IMR-90 (cell line): ENCODE measurements at places on chromosomes 12 and 14. TPM values are rescaled to one million over a fixed set of nuclear protein-coding genes. Genes with fewer than 3 reads are reported as not detected.

Gene TIMELESS
- polyA plus RNA-seq: 6.0 and 7.3 TPM in 2 replicates

Gene ABCD2
- polyA plus RNA-seq: not detected in 2 replicates

Gene ALX1
- polyA plus RNA-seq: not detected in 2 replicates

Gene COX8C
- not detected in 2 replicates for polyA plus RNA-seq

Gene FSCB
- polyA plus RNA-seq: not detected in 2 replicates

Gene RNFT2
- 1.5 and 1.6 TPM in 2 replicates for polyA plus RNA-seq

Gene PTPRR
- 0.21 and 0.26 TPM in 2 replicates for polyA plus RNA-seq

Gene WSCD2
- not detected in 2 replicates for polyA plus RNA-seq

DNA sequence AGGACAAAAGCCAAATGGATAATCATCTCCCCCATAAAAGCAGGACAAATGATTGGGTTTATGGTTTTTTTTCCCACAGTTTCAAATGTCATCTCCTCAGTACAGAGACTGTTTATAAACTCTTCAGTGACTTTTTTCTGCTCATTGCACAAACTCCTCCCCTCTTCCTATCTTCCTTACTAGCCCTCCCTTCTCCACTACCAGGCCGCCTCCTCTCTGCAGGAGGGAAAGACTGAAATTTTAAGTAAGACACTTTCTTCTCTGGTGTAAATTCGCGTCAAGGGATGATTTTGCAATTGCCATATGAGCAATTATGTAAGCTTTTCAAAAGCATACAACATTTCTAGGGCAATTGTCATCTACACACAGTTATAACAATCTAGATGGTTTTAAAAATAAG is 37.0 kb downstream of the BTG1 start:
- peaks cover 12% of the 10 kb centered on the region for H3K4me1 ChIP-seq
- DNase-seq: peak; percentile 78
- no peak overlapping the region for H3K27ac ChIP-seq
- no peak overlapping the region for H3K4me3 ChIP-seq

GRCh38 chr14:77062261-77062660 is 33.8 kb upstream of the IRF2BPL start:
- no peak overlapping the region for H3K4me3 ChIP-seq
- no peak for DNase-seq
- H3K27me3 ChIP-seq: no peaks in the 10 kb centered on the region
- H3K4me1 ChIP-seq: peaks cover 7% of the 10 kb centered on the region

DNA sequence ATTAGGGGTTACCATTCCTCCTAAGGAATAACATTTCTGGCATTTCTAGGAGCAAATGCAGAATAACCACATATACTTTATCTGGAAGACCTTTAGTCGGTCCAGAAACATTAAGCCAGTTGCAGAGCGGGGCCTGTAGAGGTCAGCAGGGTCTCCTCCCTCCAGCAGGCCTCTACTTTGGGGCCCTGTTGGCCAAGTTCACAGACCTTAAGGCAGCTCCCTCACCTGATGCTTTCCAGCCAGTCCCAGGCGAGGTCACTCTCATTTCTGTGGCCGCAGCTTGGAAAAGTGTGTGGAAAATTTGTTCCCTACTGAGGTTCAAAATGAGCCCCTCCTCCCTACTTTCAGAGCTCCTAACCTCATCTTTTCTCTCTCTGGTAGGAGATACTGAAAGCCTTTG is 74.1 kb downstream of the ESR2 start:
- no peak overlapping the region for H3K27ac ChIP-seq
- H3K27me3 ChIP-seq: no peaks in the 10 kb centered on the region
- H3K4me1 ChIP-seq: no peaks in the 10 kb centered on the region
- H3K36me3 ChIP-seq: peaks cover 12% of the 10 kb centered on the region; the same call in 1 of the 2 replicates
- no peak overlapping the region for H3K4me3 ChIP-seq

GRCh38 chr12:916240-916639 is 33.3 kb downstream of the RAD52 start:
- peaks cover 4% of the 10 kb centered on the region for H3K4me1 ChIP-seq
- H3K27ac ChIP-seq: no peak overlapping the region
- no peak overlapping the region for H3K4me3 ChIP-seq
- no peak for DNase-seq
- no peaks in the 10 kb centered on the region for H3K27me3 ChIP-seq
- peaks cover 45% of the 10 kb centered on the region for H3K36me3 ChIP-seq

GRCh38 chr12:67430708-67431335 is 161.7 kb downstream of the CAND1 start:
- H3K36me3 ChIP-seq: no peaks in the 10 kb centered on the region
- no peak for DNase-seq

GRCh38 chr12:75389706-75390105 is 1.2 kb upstream of the GLIPR1L2 start:
- no peaks in the 10 kb centered on the region for H3K27me3 ChIP-seq
- H3K4me1 ChIP-seq: 0 out of 2 replicates have a peak, but pooled peaks cover 2% of the 10 kb centered on the region
- H3K27ac ChIP-seq: no peak overlapping the region
- DNase-seq: no peak
- no peak overlapping the region for H3K4me3 ChIP-seq
- H3K36me3 ChIP-seq: no peaks in the 10 kb centered on the region

GRCh38 chr12:22799503-22799902 is 174.5 kb downstream of the ETNK1 start:
- no peak overlapping the region for H3K27ac ChIP-seq
- no peaks in the 10 kb centered on the region for H3K36me3 ChIP-seq
- H3K27me3 ChIP-seq: no peaks in the 10 kb centered on the region
- no peak overlapping the region for H3K4me3 ChIP-seq

DNA sequence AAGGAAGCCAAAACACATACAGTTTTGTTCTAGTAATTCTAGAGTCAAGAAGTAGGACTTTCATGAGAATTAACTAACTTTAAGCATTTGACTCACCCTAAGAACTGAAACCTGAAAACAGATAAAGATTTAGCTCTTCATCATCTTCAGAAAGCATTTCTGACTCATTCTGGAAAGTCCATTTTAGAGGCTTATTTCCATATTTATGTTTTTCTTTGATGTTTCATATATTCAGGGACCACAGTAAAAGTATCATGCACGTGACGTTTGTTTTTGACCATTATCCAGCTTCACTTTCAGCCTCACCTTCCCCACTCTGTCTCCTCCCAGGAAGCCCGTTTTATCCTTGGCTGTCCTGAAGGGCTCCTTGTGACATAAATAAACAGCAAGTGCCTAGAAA is 79.2 kb downstream of the MDGA2 start:
- H3K27ac ChIP-seq: no peak overlapping the region
- H3K36me3 ChIP-seq: no peaks in the 10 kb centered on the region
- H3K4me1 ChIP-seq: no peaks in the 10 kb centered on the region
- H3K27me3 ChIP-seq: no peaks in the 10 kb centered on the region
- no peak overlapping the region for H3K4me3 ChIP-seq

DNA sequence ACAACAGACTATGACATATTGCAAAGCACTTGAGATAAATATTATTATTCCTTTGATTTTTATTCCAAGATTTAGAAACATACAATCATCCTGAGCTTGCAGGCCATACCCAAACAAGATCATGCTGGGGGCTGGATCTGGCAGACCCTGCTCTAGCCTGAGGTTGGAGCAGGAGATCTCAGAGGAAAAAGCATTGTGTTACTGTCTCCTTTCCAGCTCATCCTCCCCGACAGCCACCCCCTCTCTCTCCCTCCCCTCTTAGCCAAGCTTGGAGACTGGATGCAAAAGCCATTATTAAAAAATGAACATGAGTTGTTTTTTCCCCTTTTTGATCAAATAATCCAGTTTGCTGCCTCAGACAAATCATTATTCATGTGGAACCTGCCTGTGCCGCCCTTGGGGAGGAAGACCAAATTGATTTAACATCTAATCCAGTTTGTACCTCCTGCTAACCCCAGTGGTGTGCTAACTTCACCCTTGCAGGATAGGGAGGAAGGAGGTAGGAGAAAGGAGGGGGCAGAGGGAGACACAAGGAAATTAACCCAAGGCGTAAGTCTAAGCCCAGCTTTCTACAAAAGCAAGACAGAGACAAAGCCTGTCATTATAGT is 565.8 kb upstream of the TBX3 start:
- no peaks in the 10 kb centered on the region for H3K36me3 ChIP-seq
- H3K4me1 ChIP-seq: no peaks in the 10 kb centered on the region
- no peak for DNase-seq
- no peak overlapping the region for H3K4me3 ChIP-seq
